ENCODE measurements at places on chromosomes 2 and 18.
A peak's percentile ranks its signal among the peaks of the same experiment; 100 is the strongest.

DNA sequence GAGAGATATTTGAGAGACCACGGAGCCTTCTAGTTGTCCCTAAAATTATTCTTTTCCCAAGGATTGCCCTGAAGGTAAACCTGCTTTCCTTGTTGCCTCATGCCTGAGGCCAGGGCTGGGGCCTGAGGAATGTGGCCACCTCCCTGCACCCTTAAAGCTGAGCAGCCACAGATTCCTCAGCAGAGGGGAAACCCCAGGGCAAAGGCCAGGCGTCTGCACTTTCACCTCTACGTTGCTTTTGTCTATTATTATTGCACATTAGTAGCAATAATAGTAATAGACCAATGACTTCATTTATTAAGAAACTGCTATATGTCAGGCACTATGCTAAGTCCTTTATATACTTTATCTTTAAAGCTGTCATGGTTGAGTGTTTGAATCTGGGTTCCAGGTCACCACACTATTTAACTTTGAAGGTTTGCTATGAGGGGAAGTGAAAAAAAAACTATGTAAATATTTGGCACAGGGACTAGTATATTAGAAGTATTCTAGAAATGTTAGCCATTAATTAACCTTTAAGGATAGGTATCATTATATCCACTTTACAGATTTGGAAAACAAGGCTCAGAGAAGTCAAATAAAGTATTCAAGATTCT, 104.2 kb downstream of the LRRC30 start:
- DNase-seq: no peak

GRCh38 chr2:126882181-126882580, 16.5 kb upstream of the TEX51 start:
- DNase-seq: no peak

DNA sequence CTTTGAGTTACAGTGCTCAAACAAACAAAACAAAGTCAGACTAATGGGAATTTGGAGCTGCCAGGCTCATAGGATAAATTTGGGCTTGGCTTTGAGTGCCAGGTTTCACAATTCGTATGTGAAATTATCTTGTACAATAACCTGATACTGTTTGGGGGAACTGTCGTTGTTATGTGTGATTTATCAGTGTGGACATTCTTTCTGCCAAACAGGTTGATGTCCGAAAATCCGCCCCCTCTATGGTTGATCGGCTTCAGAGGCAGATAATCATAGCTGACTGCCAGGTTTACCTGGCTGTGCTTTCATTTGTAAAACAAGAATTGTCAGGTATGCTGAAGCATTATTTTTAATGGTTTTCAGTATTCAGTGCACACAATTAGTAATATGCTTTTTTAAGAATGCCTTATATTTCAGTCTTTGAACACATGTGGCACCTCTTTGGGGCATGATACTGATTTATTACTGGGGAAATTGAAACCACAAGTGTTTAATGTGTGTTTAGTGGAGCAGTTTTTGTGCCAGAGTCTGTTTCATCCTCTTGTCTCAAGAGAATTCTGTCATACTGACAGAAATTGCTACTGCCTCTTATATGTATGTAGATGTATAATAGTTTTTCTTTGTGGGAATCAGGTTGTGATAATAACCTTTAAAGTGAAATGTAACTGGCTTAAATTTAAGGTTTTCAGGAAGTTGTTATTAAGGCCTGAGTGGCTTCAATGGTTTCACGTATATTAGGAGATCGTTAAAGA, 54.6 kb downstream of the TTC39C start:
- DNase-seq: peak; percentile 18

DNA sequence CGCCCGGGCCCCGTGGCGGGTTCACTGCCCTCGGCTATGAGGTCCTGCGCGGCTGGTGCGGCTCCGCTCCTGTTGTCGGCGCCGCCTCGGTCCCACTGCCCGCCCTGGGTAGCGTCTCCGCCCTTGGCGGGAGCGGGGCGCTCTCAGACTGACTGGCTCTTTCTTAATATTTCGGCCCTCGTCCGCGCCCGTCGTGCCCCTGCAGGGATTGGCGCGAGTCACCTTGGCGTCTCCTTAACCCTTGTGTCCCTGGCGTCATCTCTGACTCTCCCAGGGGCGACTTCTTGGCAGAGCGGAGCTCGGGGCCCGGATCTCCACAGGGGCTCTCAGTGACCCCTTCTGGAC, 1.3 kb downstream of the PTMA start:
- peak; percentile 71 for DNase-seq

DNA sequence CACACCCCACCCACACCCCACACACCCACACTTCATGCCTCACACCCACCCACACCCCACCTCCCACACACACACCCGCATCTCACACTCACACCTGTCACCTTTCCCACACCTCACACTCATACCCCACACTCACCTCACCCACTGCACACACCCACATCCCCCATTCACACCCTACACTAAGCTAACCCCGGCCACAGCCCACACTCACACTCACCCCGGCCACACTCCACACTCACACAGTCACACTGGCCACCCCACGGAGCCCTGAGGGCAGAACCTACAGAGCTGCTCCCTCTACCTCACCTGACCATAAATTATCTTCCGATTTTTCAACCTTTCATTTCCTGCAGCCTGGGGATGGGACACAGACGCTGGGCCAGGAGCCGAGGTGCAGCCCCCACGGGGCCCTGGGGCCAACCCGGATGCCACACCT, 241.3 kb downstream of the HDAC4 start:
- DNase-seq: no peak

DNA sequence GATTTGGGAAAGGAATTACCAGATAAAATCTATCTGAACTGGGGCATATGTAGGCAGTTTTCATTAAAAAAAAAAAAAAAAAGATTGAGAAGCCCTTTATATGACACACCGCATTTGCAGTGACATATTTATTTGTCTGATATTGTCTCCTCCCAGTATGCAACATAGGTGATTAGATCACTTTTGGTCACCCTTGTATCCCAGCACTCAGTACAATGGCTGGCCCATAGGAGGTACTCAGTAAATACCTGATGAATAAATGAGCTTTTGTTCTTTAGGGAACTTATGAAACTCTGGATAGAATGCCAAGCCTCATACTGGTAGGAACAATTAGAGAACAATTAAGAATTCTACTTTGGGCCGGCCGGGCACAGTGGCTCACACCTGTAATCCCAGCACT, 22.8 kb upstream of the E2F6 start:
- DNase-seq: no peak

- DNase-seq: no peak
These were observed 648.0 kb downstream of the GALR1 start for GRCh38 chr18:77897606-77898005.

DNA sequence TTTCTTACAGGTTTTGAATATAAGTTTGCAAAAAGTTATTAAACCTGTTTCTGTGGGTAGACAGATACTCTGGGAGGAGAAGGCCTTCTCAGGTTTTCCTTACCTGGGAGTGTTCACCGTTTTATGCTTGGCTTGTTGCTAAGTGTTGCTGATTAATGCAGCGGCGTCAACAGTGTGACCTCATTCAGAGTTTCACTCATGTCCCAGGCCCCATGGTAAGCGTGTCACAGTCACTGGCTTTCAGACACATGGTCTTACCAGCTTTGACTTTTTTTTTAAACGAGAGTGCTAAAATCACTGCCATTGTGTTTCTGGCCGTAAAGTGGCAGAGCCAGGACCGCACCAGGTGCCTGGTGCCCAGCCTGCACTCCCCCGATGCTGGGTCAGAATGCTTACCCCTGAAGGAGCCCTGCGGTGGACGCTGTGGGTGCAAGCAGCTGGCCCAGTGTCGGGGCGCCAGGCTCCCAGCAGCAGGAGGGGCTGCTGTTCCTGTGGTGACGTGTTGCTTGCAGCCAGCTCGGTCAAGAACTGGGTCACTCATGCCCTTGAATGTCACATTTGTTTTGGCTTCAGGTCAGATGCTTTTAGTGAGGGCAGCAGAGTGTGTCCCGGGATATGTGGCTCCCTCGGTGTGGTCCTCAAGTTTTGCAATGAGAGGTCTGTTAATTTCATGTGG, 3.5 kb downstream of the CAPN10 start:
- DNase-seq: no peak

GRCh38 chr2:161238560-161239325, 69.5 kb upstream of the PSMD14 start:
- DNase-seq: peak; percentile 82

DNA sequence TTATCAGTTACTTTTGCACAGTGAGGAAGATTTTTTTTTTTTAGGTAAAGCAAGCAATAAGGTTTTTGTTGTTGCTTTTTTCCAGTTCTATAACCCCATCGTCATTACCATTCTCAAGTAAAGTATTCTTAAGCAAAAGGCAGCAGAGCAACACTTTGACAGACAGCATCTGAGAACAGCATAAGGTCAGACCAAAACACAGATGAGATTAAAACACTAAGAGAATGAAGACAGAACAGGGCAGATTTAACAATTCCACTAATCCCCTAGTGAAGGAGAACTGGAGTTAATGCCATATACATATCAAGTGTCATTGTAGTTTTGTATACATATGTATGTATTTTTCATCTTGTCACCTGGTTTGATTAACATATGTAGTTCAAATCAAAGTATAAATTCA, 290.2 kb downstream of the METTL4 start:
- no peak for DNase-seq

- DNase-seq: no peak
These were observed 40.2 kb upstream of the GMCL1 start for GRCh38 chr2:69789175-69789721.

- DNase-seq: peak; percentile 58
These were observed 12.8 kb downstream of the ALPG start for GRCh38 chr2:232419245-232420072.

DNA sequence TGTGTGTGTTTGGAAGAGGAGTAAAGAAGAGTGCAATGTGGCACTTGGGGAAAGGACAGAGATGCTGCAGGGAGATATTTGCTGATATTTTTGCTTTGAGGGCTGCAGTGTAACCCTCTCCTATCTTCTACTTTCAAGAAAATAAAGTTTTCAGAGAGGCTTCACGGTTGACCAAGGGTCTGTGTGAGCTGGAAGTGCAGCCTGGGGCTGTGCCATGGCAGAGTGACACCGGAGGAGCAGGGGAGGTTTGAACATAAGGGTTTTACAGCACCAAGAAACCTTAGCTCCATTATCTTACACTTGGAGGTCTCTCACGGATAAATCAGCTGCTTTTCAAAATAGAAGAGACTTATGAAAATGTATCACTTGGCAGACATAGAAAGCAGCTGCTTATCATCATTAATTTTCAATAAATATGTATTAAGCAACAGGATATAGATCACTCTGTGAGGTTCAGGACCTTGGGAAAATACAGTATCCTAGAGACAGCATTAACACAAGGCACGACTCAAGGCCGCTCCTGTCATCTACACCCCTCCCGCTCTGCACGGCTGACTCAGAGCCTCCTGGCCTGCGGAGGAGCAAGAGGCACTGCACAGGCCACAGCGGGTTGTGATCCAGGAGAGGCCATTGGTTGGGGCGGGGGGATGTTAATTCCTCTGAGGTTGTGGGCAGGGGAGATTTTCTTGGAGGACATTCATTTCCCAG, 127.8 kb downstream of the COPS8 start:
- no peak for DNase-seq
